M059J (cell line): ENCODE measurements at places on chromosomes 6 and 20. TPM values are rescaled to one million over a fixed set of nuclear protein-coding genes. Genes with fewer than 3 reads are reported as not detected.

Gene TNFRSF6B
- total RNA-seq = 1.9 TPM in 1 of 2 replicates, not detected in the other

Gene PNPLA1
- total RNA-seq = 0.05 and 0.27 TPM in 2 replicates

DNA sequence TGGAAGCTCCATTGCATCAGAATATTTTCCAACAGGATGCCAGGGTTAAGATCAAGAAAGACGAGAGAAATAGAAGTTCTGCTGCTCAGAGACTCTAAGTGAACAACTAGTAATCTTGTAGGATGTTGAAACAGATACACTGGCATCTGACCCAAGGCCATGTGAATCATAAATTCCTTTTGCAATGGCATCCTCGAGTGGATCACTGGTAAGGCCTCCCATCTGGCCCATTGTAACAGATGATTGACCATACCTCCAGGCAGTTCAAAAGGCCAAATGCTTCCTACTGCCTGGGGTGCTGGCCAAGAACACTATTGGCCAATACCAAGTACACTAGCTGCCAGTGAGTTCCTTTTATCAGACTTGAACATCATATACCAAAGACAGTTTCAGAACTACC lies 9.9 kb upstream of the SLC17A3 start:
- peak; percentile 93 for DNase-seq

DNA sequence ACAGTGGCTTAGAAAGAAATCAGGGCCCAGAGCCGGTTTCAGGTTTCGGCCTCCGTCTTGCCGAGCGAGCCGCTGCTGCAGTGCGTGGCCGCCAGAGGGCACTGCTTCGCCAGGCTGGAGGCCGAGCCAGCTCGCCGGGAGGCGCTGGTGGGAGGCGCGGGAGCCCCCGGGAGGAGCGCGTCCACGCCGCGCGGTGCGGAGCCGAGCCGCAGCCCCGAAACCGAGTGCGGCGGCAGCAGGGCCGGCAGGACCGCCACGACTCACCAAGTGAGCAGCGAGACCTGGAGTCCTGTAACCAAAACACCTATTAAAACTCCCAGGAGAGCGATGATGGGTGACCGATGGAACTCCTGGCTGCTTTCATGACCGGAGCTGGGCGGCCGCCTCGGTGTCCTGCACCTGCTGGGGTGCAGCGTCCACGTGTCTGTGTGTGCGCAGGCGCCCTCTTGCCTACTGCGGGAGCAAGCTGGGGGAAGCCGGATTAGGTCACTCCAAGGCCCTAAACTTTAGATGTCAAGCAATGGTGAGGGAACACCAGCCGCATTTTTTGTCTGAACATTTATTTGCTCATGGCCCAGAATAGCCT lies 186.9 kb upstream of the UST start:
- peak; percentile 56 for DNase-seq

- DNase-seq = no peak
Observed at GRCh38 chr20:7571521-7572055, 368.7 kb downstream of the HAO1 start.

- DNase-seq = no peak
Observed at GRCh38 chr6:34515473-34516387, 40.4 kb downstream of the SPDEF start.

- DNase-seq = peak; percentile 12
Observed at GRCh38 chr20:33007376-33008335, at the start of gene BPIFB2. TSS of gene BPIFB2 (plus strand) at chr20:33007704. CDS start at chr20:33008575, 871 bp downstream.
